ENCODE measurements at places on chromosomes 5 and 9.

DNA sequence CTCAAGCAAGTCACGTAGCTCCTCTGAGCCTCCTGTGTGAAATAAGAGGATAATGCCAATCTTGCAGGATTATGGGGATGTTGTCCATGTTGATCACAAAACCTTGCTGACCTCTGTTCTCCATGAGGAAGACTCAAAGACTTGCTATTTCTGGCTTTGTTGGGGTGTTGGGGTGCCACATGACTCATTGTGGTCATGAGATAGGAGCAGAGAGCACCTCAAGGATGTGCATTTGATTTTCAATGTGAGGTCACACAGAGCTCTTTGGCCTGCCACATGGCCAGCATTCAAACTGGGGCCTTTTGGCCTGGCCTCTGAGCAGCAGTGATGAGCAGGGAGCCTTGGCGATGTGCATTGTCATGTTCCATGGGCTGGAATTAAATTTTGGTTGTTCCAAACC lies 380.3 kb downstream of the GADD45G start:
- DNase-seq, result no peak

DNA sequence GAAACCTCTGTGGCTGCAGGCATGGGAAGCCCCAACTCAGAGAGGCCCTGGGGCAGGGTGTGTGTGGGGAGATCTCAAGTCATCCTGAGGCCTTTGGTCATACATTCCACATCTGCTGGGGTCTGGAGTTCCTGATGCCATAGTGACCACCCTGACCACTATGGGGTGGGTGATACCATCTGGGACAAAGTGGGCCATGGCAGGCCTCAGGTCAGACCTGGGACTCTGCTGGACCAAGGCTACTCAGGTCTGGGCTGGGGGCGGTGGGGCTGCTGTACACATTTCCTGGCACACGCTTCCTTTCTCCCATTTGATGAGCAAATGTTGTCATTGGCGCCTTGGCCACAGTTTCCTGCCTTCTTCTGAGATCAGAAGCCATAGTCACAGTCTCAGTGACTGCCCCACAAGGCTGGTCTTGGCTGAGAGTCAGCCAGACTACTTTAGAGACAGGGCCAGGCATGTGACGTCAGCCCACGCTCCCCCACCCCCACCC lies 15.1 kb upstream of the ACSL6 start:
- DNase-seq, result no peak

DNA sequence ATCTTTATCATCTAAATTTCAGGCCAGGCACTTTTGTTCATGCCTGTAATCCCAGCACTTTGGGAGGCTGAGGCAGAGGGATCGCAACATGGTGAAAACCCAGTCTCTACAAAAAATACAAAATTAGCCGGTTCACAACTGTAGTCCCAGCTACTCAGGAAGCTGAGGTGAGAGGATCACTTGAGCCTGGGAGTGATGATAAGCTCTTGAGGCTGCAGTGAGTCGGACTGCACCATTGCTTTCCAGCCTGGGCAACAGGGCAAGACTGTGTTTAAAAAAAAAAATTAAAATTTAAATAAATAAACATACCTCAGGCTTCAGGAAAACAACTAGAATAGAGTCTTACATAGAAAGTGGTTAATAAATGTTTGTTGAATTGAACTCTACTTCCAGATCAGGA lies 147.4 kb downstream of the AGTPBP1 start:
- no peak for DNase-seq

GRCh38 chr5:68587171-68587570 lies 371.6 kb downstream of the PIK3R1 start:
- DNase-seq, result no peak

- DNase-seq, result no peak
Observed at GRCh38 chr5:76175821-76176403, 92.7 kb downstream of the SV2C start.

DNA sequence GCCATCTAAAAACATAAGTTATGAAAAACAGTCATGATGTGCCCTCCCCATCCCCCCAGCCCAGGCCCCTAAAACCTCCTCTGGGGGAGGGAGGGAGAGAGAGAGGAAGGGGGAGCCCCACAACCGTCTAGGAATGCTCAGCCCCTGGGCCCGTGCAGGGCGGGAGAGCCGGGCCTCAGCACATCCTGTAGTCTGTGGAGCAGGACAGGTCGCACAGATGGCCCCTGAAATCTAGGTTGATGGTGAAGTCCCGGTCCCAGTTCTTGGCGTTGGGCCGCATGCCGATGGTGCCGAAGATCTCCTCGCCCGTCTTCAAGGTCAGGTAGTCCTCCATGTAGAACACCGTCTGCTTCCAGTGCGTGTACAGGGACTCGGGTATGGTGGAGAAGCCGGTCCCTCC lies 38.1 kb downstream of the RAB24 start:
- DNase-seq, result no peak

GRCh38 chr5:39755986-39756385 lies 331.2 kb upstream of the DAB2 start:
- no peak for DNase-seq

DNA sequence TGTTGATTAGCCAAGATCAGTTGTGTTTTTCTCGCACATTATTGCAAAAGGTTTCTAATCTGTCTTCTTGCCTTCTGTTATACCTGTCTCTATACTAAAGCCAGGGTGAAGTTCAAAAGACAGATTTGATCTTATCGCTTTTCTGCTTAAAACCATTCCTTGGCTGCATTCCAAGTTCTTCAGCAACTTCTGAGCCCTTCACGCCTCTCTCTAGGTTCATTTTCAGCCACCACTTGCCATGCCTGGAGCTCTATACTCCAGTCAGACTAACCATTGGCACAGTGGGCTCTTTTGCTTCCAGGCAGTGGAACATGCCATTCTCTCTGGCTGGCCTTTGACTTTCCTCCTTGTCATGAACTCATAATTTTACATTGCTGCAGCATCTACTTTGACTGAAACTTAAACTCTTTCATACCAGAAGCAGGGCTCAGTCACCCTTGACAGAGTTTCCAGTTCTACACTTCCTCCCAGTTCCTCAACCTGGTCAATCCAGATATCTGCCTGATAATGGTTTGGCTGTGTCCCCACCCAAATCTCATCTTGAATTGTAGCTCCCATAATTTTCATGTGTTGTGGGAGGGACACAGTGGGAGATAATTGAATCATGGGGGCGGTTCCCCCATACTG lies 114.4 kb downstream of the SLC12A2 start:
- DNase-seq, result no peak

DNA sequence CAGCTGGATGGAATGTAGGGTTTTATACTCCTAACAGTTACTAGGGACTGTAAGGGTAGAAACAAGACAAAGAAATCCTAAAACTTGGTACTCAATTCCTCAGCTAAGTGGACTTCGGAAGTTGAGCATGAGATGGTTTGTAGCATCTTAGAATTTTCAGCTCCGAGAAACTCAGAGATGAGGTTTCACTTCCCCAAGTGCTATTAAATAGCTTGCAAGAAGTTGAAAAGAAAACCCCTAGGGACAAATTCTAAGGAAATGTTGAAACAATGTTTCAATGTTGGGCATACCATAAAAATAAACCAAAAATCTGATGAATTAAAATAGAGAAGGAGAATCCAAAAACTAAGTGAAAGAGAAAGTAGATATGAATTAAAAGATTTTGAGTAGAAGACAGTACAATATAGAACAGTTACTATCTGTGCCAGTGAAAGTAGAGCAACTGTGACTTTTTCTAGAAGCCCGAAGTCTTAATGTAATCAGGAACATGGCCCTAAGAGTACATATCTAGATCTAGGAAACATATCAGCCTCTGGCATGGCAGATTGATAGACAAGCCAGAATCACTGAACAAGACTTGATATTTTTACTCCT lies 308.6 kb upstream of the RGMB start:
- no peak for DNase-seq

GRCh38 chr5:42779083-42779482 lies 22.5 kb downstream of the CCDC152 start:
- no peak for DNase-seq

GRCh38 chr5:126339215-126339805 lies 83.9 kb upstream of the GRAMD2B start:
- DNase-seq, result no peak

- no peak for DNase-seq
Observed at GRCh38 chr5:65861830-65862241, 64.5 kb upstream of the ERBIN start.

DNA sequence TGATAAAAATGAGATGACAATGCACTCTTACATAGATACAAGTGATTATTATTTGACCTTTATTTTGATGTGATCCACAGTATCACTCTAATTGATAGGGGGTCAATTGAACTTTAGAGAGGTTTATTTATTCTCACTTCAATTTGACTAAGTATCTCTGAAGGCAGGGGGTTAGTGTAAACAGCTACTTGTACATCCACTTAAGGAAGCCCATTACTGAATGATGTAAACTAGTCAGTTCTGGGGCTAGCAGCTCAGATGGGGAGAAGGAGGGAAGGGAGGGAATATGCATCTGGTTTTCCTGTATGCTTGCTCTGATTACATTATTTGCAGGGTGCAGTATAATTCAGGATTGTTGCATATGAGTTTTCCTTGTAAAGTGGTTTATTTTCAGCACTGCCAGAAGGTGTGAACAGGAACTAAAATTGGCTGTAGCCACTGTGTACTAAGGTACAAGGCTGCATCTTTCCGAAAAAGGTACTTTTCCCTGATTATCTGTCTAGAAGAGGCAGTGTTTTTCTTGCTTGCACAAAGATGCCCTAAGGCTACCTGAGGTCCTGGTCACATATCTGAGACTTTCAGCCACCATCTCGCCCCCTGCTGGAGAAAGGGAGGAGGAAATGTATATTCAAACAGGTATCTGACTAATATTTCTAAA lies 51.2 kb downstream of the MRPS27 start:
- no peak for DNase-seq

DNA sequence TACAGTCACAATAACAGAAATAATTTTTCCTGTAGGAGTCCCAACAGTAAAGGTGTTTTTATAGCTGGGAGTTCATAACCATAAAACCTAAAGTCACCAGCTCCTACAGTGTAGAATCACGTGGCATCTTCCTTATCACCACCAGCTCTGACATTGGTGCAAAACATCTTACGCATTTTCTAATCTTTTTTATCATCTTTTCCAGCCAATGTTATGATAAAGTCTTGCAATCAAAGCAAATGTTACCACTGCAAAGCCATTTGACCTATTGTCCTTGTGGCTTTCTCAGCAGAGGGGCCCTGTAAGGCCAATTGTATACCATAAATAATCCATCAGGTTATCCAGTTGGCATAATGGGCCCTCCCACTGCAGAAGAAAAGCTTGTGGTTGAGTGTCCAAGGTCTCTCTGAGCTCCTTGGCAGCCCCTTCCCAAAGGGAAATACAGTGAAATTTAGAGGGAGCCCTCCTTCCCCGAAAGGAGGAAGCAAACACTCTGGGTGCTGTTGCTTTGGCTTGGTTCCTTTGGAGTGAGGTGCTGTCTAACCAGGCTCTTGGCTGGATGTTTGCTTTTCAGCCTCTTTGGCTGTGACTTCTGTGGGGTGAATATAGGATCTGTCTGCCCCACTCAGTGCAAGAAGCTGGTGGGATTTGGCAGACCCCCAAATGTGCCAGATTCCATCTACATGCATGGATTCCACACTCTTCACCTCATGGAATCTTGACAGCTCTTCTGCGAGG lies 29.3 kb upstream of the CPEB4 start:
- DNase-seq, result no peak

DNA sequence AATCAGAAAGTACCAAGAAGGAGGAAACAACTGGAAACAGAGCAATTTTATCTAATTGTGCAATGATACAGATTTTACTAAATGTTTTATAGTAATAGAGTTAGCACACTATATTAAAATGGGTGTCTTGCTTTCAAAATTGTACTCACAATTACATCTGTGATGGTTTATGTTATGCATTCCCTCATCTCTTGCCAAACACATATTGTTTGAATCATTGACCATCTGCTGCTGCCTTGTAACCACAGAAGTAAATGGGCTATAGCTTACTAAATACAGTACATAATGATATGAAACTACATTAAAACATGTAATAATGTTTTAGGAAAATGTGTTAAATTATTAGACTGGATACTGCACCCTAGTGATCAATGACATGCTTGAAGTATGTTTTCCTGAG lies 158.1 kb downstream of the SLC25A46 start:
- DNase-seq, result no peak

DNA sequence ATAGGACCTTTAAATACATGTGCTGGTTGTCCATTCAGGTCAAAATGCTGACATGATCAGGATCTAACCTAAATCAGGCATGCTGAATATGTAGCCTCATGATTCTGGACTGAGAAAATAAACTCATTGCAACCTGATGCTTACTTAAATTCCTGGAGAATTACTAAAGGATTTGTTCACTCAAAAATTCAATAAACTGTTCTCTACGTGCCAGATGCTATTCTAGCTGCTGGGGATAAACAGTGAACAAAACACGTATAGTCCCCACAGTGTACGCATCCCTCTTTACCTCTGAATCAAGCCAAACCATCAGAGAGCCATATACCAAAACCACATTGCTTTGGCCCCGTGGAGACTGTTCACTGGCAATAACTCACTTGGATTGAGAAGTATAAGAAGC lies 6.1 kb downstream of the SCAI start:
- DNase-seq, result no peak

Measured in activated T-helper 1 cell treated with anti-CD3 and anti-CD28 coated beads, Interleukin-2, amount 50 U/mL, for 16 hours (primary cell).